ENCODE measurements at places on chromosomes 2 and 18.

- DNase-seq: no peak
Observed at GRCh38 chr18:12015416-12016062, 34.2 kb downstream of the IMPA2 start.

- no peak for DNase-seq
Observed at GRCh38 chr2:240395896-240396622, 39.4 kb upstream of the GPC1 start.

DNA sequence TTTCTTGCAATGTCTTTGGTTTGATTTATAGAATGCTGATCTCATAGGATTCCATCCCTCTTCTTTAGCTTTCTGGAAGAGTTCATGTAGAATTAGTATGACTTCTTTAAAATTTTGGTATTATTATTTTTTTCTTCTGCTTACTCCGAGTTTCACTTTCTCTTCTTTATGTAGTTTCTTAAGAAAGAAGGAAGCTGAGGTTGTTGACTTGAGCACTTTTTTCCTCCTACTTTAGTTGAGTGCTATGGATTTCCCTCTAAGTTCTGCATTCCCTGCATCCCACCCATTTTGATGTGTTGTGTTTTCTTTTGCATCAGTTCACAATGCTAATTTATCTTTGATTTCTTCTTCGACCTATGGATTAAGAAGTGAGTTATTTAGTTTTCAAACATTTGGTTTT is 78.9 kb upstream of the SPRED2 start:
- DNase-seq: no peak

- DNase-seq: peak; percentile 92
Observed at GRCh38 chr2:16257322-16258028, 317.1 kb downstream of the MYCN start.

Measured in SJCRH30 (cell line).